GDM1 (cell line): ENCODE measurements at places on chromosomes 1 and 21.

DNA sequence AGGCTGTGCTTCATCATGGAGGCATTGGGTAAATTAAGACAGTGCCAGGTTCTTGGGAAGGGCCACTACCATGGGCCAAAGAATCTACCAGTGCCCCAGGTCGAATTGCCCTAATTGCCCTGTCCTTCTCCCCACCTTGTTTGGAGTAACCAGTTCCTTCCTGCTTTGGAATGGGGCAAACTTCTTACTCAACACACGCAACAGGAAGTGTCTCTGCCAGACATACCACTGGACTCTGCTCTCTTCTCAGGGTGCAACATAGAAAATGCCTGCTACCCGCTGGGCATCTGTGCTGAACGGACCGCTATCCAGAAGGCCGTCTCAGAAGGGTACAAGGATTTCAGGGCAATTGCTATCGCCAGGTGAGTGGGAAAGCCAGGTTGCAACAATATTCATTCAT is 15.8 kb downstream of the CDA start:
- DNase-seq, result no peak

GRCh38 chr1:154324669-154325582 is at the start of gene ATP8B2:
Gene ATP8B2, plus strand, starts transcription at chr1:154325525. Its CDS starts 2,617 bp downstream, at chr1:154328142.
- peak; percentile 71 for DNase-seq

DNA sequence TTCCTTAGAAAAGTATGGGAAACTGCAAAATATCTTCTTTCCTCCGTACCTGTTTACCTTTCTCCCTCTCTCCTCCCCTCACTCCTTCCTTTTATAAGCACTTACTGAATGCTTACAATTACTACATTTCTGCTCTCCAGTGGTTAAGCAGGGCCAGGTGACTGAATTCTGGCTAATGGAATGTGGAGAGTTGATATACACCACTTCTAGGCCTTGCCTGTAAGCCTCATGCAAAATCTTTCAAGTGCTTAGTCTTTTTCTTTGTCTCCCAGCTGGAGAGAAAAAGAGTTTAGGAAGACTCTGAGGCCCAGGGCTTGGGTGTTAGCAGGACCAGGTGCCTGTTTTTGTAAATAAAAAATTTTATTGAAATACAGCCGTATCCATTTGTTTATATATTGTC is 77.7 kb upstream of the CACNA1E start:
- no peak for DNase-seq

- DNase-seq, result peak; percentile 77
Measured at GRCh38 chr1:100511058-100511457, 26.9 kb upstream of the GPR88 start.

DNA sequence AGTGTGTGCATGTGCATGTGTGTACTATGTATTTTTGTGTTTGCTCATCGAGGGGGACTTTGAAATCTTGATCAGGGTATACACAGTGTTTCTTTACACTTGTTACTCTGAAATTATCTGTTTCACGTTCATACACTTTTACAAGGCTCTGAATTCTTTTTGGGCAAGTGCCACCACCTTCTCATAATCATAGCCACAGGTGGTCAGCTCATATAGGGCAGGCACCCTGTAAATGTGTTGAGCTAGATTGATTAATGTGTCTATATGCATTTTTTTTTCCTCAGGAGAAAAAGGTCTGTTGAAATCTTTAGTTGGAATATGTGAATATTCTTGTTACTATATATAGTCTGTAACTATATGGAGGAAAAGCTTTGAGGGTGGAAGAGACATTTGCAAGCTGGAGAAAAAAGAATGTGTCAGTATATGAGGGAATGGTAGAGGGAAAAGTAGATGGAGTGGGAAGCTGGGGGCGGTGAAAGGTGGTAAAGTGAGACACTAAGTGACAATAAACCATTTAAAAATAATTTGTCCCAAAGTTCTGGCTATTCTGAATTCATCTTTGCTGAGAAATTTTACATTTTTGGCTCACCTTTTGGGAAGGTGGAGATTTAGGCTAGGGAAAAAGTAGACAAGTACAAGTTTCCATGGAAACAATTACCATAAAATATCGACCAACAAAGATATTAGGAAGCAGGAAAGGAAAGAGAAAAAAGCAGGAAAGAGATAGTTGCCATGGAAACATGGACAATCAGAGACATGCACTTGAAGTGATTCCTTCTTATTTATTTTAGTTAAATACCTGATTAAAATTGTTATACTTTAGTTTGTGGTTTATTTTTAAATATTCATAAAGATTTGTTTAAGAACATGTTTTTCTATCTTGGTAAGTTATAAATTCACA is 277.5 kb downstream of the PDE4B start:
- DNase-seq, result no peak

GRCh38 chr1:195415584-195415983 is 1192.7 kb downstream of the KCNT2 start:
- DNase-seq, result no peak

GRCh38 chr1:33500547-33500946 is 28.1 kb downstream of the ZSCAN20 start:
- no peak for DNase-seq

DNA sequence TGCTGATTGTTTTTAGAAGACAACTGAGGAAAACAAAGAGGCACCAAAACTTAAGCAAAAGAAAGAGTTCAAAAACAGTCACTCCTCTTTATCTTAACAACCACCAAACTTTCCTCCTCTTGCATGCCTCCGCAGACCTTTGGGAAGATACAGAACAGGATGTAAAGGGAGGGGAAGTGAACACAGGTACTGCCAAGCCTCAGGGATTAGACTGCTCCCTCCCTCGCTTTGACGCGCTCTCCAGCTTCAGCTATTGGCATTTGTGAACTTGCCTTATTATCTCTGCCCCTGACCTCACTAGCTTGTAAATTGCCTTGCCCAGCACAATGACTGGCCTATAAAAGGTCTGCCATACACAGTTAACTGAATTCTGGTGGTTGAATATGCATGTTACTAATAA is 4.8 kb upstream of the SRP9 start:
- no peak for DNase-seq

DNA sequence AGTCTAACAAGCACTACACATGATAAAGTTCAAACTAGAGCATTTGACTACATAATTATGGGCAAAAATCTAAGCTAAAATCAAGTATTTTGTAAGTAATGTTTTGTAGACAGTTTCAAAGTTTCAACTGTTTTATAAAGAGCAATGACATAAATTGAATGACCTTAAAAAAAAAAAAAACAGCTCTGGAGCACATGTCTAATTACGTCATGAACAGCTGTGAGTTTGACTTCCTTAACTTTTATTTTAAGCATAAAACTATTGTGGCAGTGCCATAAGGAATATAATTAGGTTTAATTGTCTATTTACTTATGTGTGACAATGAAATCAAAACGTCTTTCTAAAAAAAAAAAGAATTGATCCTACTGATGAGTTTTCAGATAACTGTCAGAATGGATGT is 272.5 kb upstream of the LRRC7 start:
- no peak for DNase-seq

DNA sequence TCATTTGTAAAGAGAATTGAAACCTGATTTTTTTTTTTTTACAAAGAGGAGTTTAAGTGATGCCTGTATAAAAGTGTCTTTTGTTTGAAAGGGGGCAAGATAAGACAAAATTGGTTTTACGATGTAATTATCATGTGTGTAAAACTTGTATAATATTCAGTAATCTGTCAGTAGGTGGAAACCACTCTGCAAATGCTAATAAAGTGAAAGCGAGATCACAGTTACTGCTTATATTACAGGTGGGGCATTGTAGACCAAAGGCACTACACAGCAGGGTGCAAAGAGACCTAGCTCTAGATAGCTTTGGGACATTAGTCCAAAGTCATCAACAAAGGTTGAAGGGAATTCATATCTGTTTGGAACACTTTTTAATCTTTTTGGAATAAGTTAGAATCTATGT is 174.2 kb downstream of the LHX8 start:
- no peak for DNase-seq

DNA sequence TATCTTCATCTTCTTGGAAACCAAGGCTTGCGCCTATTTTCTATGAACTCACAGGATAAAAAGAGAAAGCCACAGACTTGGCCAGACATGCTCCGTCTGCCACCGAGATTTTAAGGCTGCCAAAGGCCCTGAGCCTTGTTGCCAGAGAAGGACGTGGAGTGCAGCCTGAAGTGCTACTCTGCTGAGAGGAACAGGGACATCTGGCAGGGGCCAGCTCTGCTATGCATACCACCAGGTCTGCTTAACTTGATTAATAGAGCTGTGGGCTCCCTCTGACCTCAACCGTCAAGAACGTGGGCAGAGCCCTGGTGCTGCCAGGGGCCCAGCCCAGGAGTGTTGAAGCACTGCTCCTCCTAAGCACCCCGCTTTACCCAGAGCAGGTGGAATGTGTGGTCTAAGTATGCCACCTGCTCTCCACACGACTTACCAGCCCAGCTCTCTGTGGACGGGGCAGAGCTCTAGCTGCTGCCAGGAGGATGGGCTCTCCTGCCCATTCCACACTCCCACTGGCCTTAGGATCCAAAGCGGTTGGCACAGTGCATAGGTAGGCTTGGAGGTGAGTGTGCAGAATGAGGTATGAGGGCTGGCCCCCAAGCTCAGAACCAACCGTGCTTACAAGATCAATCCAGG is 10.6 kb downstream of the HCRTR1 start:
- no peak for DNase-seq

- peak; percentile 19 for DNase-seq
Measured at GRCh38 chr1:28737307-28738132, 780 bp downstream of the YTHDF2 start.

DNA sequence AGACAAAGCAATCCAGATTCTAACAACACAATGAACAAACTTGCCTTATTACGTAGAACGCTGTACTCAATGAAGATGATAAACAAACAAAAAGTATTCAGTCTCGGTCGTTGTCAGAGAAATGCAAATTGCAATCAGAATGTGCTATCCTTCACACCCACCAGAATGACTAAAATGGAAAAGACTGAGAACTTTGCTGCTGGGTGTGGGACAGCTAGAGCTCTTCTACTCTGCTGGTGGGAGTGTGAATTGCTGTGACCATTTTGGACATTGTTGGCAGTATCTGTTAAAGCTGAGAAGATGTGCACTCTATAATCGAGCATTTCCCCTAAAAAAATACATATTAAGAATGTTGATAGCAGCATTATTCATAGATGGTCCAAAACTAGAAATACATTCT is 111.4 kb downstream of the PEX14 start:
- no peak for DNase-seq

- no peak for DNase-seq
Measured at GRCh38 chr1:20992322-20993056, 184.2 kb downstream of the EIF4G3 start.

DNA sequence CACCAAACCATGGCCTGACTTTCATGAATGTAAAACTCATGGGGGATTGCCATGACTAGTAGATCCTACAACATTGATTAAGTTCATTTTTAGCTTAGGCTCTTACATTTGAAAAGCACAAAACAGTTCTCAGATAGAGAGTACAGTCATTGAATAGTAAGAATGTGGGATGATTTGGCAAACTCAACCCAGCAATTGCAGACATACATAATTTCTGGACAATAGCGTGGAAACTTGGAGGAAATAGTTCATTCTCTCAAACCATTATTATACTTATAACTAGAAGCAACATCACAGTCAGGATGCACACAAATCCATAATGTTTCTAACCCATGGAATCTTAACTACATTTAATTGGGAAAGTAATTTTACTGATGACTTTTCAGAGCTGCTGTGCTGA is 598.2 kb downstream of the LMO4 start:
- no peak for DNase-seq

GRCh38 chr1:210978974-210979354 is 155.0 kb downstream of the KCNH1 start:
- no peak for DNase-seq

GRCh38 chr1:9890224-9890731 is 19.8 kb downstream of the CTNNBIP1 start:
- DNase-seq, result peak; percentile 21

- DNase-seq, result no peak
Measured at GRCh38 chr1:228496084-228496483, 8.9 kb downstream of the RNF187 start.

GRCh38 chr1:109279615-109280278 is 3.2 kb downstream of the PSRC1 start:
- no peak for DNase-seq
